KG1 (cell line): ENCODE measurements at places on chromosomes 3 and 15.

DNA sequence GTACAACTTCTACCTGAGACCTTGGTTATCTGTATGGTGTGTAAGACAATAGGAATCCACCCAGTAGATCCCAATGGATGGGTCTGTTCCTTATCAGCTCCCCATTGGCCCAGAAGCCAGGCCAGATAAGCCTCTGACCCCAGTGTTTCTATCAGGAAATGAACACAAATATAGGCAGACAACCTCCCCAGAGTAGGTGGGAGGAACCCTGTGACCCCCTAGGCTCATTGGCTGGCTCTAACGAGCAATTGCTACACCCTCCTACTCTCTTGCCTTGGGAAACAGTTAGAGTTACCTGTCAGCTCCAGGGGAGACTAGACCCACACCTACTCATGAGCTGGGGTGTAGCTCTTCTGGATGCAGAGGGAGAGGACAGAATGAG, 299.9 kb downstream of the UACA start:
- no peak for DNase-seq

DNA sequence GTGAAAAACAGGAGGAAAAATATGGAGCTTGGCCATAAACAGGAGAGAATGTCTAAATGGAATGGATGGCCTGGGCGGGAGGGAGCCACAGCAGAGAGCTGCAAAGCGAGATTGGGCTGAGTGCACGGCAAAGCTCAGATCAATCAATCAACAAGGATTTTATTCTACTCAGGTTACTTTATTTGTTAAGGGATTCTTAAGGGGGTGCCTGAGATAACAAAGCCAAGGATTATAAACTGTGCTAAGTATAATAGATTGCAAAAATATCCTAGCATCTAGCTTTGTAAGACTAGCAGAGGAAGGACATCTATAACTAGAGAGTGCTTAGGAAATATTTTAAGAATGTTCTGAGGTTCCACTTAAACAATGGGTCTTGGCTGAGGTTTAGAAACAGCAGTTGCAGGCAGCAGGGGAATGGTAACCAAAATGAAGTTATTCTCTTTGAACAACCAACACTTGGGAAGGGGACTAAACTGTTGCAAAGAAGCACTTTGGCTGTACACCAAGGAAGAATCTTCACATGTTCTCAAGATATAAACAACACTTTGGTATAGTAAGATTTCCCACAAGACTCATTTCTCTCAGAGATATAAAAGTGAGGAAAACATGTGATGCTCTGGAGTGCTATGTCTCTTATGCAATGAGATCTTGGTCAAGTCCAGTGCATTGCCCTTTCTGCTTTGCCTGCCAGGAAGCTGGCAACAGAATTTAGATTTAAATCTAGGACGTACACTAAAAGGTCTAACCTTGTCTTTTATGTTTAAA, 35.5 kb downstream of the TMEM212 start:
- DNase-seq, result no peak

DNA sequence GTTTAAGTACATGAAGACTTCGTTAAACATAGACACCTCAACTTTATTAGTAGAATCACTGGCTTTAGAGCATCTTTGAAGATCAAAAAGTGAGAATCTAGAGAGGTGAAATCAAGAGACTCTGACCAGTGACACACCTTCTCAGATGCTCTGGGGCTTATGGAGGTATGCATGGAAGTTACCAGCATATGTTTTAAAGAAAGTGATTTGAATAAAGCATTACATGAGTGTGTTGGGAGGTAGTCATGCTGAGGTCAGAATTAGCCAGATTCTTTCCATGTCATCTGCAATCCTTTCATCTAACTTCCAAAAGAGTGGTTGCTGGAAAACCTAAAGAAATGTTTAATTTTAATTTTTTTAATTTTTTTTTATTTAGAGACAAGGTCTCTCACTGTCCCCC, 658.0 kb upstream of the GOLIM4 start:
- DNase-seq, result no peak

- DNase-seq, result no peak
These were observed 668.3 kb upstream of the ZNF385D start for GRCh38 chr3:22419261-22419660.

GRCh38 chr15:99228120-99228770, 21.1 kb downstream of the TTC23 start:
- DNase-seq, result no peak

DNA sequence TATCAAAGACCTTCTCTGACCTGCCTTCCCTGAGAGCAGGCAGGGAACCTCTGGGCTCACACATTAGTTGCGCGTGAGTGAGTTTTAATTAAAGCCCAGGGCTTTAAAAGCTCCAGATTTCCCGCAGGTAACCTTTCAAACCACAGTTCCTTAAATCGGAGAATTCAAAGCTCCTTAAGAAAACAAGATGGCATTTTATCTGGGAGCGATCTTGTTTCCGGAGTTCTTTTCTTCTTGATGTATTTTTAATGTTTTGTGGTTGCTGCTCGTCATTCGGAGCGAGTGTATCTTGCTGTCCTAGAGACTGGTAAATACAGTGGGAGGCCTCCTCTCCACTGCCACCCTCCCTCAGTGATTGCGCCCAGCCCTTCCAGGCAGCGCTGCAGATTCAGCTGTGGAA, 284.3 kb downstream of the CLSTN2 start:
- DNase-seq, result no peak

DNA sequence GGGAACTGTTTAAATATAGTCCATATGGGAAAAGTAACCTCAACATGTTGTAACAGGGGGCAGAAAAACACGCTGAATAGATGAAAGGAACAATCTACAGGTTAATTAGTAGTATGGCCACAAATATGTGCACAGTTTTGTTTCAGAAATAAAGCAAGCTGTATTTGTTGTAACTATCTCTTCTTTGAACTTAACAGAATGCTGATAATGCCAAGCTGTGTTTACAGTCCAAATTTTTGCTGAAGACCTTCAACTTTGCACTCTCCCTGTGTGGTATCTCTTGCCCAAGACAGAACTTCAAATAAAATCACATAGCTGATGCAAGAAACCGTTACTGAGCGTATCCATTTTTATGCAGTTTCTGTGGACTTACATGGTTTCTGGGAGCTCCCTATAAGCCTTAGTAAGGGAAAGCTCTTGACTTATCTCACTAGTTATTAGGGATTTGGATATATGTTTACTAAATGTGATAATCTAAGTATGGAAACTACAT, 425.4 kb upstream of the TPRG1 start:
- no peak for DNase-seq

GRCh38 chr3:148778926-148779325, 48.7 kb upstream of the CPB1 start:
- no peak for DNase-seq

DNA sequence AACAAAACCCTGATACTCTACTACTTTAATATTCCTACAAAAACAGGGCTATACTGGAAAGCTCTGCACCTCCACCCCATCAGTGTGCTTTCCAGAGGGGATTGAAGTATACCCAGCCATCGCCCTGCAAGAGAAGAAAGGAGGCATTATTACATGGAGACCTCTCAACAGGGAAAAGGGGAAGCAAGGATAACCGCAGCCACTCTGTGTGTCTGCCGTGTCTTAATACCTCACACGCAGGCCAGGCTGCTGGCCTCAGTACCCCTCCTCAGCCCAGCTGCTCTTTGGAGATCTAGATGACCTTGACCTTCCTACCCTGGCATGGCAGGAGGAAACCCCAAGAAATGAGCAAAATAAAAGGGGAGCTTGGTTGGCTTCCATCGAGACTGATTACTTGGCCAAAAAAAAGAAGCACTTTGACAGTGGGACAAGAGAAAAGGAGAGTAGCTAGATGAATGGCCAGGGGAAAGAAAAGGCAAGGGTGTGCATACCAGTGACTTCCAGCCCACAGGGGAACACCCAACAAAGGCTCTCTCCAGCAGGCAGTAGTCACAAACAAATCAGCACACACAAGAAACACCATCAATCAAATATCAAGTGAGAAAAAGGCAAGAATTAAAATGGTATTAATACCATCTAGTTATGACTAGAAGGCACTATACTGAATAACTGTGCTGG, 129.4 kb downstream of the STT3B start:
- DNase-seq, result no peak

- no peak for DNase-seq
These were observed 107.5 kb upstream of the TSPAN3 start for GRCh38 chr15:77178411-77178810.

DNA sequence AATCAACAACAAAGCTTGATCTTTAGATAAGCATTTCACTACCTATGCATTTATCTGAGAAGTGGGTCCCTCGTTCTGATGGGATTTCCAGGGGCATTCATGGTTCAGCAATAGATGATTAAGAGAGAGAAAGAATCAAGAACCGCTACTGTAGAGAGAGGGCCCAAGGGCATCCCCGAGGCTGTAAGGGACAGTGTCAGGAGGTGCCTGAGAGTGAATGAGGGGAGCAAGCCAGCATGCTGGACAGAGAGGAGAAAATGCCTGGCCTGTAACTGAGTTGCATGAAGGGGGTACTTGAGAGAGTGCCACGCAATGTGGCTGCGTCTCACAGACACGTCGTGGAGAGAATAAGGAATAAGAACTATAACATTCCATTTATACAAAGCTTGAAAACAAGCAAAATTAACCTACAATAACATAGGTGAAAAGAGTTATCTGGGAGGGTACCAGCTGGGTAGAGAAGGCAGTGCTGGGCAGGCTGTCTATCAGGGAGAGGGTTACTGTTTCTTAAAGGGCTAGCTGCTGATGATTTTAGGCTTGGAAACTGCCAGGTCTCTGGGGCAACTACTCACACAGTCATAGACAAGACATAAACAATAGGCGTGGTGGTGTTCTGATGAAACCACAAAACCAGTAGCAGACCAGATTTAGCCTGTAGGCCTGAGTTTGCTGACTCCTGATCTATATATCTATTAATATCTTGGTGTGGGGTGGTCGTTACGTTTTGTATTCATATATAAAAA, 374.6 kb upstream of the CFAP20DC start:
- DNase-seq, result no peak

GRCh38 chr3:162338514-162338913, 841.9 kb downstream of the OTOL1 start:
- no peak for DNase-seq

- no peak for DNase-seq
These were observed 1686.7 kb downstream of the SI start for GRCh38 chr3:163391407-163392181.

- no peak for DNase-seq
These were observed 19.2 kb downstream of the DAG1 start for GRCh38 chr3:49489247-49489646.

- no peak for DNase-seq
These were observed 43.0 kb downstream of the BCL2L10 start for GRCh38 chr15:52069559-52069958.

DNA sequence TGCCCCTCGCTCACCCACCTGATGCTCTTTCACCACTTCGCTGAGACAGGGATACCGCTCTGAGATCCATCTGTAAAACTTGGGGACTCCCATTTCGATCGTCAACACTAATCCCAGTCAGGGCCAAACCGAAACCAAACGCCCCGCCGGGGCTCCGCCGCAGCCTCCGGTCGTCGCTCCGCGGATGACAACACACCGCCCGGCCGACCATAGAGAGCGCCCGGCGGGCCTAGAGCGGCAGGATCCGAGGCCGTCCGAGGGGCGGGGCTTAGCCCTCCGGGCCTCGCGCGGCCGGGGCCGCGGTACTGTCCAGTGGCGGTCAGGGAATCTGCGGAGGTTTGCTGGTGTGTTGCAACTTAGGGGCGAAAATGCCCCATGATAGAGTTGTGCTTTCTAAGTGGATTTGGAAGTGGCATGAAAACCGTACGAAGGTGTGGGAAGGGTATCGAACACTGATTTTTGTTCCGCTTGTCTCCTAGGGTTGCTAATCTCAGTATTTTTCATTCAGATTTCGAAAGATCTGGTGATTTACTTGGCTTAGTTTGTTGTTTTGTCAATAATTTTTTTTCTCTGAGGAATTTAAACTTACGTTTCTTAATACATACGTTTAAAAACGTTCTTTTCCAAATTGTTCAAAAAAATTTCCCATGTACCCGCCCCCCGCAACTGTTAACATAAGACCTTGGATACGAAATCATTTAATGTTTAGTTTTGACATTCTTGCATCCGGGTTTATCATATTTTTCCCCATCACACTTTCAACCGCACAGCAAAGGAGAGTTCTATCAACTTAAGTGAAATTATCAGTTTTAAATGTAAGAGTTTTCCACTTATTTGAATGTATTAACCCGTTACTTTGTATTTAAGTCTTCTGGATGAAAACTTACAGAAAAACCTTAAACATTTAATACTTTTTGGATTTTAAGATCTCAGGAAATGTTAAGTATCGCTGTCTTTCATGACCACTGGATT, at the start of gene XRN1:
XRN1 (minus strand) TSS at position 186 of the 972 bp plus-strand sequence; CDS start at position 93, 93 bp downstream.
- DNase-seq, result peak; percentile 88

DNA sequence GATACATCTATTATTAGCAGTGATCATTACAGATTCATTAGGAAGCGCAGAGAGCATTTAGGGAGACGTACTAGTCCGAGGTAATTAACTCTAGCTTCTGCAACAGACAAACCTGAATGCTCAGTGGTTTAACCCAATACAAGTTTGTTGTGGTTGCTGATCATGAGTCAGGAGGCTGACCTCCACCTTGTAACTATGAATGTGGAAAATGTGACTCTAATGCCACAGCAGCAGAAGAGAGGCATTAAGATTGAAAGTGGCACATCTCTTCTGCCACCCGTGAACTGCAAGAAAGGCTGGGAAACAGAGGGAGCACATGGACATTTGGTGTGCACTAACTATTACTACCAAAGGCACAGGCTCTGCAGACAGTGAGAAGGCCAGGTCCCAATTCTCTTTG, 71.2 kb upstream of the C3orf80 start:
- DNase-seq, result no peak

DNA sequence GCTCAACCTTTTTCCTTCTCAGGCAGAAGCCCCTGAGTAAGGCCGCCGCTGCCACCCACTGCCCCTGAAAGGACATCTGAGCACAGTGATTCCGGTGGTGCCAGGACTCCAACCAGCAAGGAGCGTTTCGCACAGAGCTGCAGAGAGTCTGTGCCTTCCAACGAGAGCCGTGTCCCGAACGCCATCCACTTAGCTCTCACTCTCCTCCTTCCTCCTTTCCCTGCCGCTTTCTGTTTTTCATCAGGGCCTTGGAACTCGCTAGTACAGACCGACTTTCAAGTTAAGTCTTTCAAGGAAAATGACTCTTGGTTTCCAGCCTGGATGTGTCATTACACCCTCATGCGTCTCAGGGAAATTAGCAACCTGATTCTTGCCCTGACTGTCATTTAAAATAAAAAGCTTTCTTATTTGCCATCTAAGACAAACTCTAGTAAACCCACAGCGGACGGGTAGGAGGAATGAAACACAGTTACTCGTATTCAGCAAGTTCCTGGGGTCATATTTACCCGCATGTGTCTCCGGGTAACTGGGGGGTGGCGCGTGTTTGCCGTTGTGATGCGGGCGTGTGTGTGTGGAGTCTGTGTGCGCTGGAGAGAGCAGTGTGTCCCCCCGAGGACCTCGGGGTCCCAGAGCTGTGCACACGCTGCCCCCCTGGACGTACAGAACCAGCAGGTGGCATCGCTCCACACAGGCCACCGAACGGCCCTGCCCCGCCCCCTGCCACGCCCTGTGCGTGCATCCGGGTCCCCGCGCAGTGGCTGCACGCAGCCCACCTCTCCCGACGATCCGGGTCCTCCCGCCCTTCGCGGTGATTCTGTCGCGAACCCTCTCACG, 30.4 kb upstream of the ALDH1A3 start:
- no peak for DNase-seq

GRCh38 chr3:8329598-8329997, 172.0 kb upstream of the LMCD1 start:
- no peak for DNase-seq
